Stimulated activated CD8-positive, alpha-beta memory T cell treated with anti-CD3 and anti-CD28 coated beads, Interleukin-4, amount 100 ng/mL, for 1 hour (primary cell): ENCODE measurements at places on chromosomes 12 and 14.

DNA sequence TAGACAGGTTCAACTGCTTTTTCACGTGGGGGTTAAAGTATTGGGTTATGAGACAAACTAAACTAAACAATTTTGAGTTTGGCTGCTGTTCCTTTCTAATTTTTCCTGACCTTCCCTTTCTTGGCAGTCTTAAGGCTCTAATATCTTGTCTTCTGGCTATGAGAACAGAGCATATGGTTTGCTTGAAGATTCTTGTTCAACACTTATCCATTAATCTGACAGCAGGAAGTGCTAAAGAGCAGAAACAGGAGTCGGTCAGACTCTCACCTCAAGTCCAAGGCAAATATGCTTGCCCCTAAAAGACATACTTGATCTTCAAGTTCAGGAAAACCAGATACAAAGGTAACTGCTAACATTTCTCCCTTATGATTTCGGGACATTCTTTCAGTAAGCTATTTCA is 52.6 kb upstream of the KCNJ8 start:
- DNase-seq = no peak

- no peak for DNase-seq
Observed at GRCh38 chr14:47596860-47597259, 78.5 kb downstream of the MDGA2 start.

- DNase-seq = no peak
Observed at GRCh38 chr12:94183708-94184379, 35.5 kb downstream of the PLXNC1 start.

GRCh38 chr14:89600950-89601826 is 184.2 kb upstream of the FOXN3 start:
- no peak for DNase-seq

GRCh38 chr12:617304-617915 is 45.8 kb downstream of the NINJ2 start:
- no peak for DNase-seq

DNA sequence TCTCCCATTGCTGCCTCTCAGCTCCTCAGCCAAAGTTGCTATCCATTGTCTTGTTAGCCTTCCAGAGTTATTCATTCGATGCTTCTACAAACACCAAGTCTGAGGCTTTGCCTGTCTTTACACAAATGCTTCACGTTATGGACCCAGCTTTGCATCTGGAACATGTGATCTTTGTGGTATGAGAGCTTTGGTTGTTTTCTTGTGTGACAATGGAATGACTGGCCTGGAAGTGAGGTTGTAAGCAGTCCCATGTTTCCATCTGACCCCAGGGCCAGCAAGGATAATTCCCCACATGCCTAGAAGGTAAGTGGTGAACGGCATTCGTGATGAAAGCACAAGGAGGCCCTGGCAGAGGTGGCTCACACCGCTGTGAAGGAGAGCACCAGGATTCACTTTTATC is 866.7 kb upstream of the TMEM132C start:
- no peak for DNase-seq

DNA sequence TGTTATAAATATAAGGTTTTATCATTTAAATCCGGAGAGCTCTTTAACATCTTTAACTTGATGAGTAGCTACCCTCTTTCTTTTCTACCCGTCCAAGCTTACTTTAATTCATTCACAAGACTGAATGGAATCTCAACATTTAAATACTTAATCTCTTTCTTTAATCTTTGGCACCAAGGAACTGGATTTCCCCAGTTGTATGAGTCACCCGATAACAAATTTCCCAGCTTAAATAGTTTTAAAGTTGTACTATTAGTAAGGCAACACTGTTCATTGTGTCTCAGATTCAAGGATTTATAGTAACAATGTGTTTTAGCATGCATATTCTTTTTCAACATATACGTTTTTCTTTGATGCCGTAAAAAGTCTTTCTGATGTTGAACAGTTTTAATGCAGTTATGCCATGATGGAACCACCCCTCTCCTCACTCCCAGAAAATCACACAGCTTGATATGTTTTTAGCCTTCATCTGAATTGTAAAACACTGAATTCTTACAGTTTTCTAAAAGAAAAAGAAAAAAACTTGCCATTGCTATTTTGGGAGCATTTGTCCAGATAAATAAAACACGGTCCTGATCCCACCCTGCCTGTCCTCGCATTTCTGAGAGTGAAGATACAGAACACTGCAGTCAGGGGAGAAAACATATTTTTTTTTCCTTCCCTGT is 16.0 kb upstream of the LRP6 start:
- DNase-seq = no peak
